ENCODE measurements at places on chromosomes 16 and 17. TPM values are rescaled to one million over a fixed set of nuclear protein-coding genes. Genes with fewer than 3 reads are reported as not detected.

DNA sequence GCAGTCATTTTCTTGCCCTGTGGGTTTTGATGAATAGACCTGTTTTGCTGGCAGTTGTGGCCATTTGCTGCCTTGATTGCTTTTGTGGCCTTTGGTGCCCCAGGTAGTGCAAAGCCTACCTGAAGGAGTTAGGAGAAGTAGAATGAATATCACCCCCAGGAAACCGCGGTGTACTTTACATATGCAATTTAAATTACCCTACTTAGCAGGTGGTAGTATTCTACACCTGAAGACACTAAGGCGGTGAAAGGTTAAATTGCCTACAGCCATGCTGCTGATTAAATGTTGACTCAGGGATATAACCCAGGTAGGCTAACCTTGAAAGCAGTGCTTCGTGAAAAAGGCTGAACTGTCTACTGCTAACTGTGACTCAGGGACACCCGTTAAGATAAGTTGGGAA lies 27.2 kb upstream of the WWOX start:
- DNase-seq, result no peak
- H3K4me1 ChIP-seq, result no peaks in the 10 kb centered on the region
- no peaks in the 10 kb centered on the region for H3K27me3 ChIP-seq
- H3K36me3 ChIP-seq, result no peaks in the 10 kb centered on the region
- no peak overlapping the region for H3K27ac ChIP-seq

GRCh38 chr17:66676421-66676820 lies 158.5 kb upstream of the CACNG5 start:
- no peaks in the 10 kb centered on the region for H3K36me3 ChIP-seq
- H3K4me1 ChIP-seq, result no peaks in the 10 kb centered on the region
- DNase-seq, result no peak
- H3K27me3 ChIP-seq, result no peaks in the 10 kb centered on the region

GRCh38 chr16:46830417-46830901 lies 521 bp downstream of the C16orf87 start:
- no peak for DNase-seq
- no peaks in the 10 kb centered on the region for H3K27me3 ChIP-seq
- H3K36me3 ChIP-seq, result no peaks in the 10 kb centered on the region
- peaks cover 7% of the 10 kb centered on the region for H3K4me1 ChIP-seq

- no peaks in the 10 kb centered on the region for H3K27me3 ChIP-seq
- H3K27ac ChIP-seq, result peak overlapping the region; percentile 27
- peaks cover 12% of the 10 kb centered on the region for H3K4me1 ChIP-seq
- DNase-seq, result no peak
These were observed 1.2 kb upstream of the ZMYND15 start for GRCh38 chr17:4738136-4739121.

DNA sequence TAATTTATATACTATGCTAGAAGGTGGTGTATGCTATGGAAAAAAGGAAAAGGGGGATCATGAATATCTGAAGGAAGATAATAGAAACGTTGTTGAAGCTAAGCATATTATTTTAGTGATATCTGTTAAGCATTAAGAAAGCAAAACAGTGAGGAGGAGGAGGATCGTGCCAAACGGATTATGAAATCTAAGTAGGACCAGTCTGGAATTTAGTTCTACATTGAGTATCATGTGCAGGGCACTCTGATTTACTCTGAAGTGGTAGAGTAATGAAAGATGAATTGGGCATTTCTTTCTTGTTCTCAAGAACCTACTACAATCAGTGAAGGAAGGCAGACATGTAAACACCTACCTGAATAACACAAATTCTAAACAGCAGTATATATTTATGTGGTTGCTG lies 195.3 kb downstream of the CYB561 start:
- DNase-seq, result no peak
- no peaks in the 10 kb centered on the region for H3K36me3 ChIP-seq
- peaks cover 20% of the 10 kb centered on the region for H3K4me1 ChIP-seq
- no peak overlapping the region for H3K27ac ChIP-seq
- no peaks in the 10 kb centered on the region for H3K27me3 ChIP-seq

- H3K27me3 ChIP-seq, result no peaks in the 10 kb centered on the region
- H3K4me1 ChIP-seq, result no peaks in the 10 kb centered on the region
These were observed 172.0 kb downstream of the IRF8 start for GRCh38 chr16:86070971-86071370.

DNA sequence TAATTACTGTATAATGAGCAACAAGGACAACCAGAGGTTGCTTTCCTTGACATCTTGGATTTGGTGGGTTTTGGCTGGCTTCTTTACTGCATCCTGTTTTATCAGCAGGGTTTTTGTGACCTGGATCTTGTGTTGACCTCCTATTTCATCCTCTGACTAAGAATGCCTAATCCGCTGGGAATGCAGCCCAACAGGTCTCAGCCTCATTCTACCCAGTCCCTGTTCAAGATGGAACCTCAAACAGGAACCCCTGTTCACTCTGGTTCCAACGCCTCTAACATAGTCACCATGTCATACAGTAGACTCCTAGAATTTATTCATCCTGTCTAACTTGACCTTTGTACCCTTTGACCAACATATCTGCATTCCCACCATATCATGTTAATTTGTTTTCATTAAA lies 183.8 kb upstream of the SOX9 start:
- H3K27me3 ChIP-seq, result no peaks in the 10 kb centered on the region
- no peaks in the 10 kb centered on the region for H3K36me3 ChIP-seq
- no peak overlapping the region for H3K27ac ChIP-seq
- DNase-seq, result no peak
- H3K4me3 ChIP-seq, result no peak overlapping the region

DNA sequence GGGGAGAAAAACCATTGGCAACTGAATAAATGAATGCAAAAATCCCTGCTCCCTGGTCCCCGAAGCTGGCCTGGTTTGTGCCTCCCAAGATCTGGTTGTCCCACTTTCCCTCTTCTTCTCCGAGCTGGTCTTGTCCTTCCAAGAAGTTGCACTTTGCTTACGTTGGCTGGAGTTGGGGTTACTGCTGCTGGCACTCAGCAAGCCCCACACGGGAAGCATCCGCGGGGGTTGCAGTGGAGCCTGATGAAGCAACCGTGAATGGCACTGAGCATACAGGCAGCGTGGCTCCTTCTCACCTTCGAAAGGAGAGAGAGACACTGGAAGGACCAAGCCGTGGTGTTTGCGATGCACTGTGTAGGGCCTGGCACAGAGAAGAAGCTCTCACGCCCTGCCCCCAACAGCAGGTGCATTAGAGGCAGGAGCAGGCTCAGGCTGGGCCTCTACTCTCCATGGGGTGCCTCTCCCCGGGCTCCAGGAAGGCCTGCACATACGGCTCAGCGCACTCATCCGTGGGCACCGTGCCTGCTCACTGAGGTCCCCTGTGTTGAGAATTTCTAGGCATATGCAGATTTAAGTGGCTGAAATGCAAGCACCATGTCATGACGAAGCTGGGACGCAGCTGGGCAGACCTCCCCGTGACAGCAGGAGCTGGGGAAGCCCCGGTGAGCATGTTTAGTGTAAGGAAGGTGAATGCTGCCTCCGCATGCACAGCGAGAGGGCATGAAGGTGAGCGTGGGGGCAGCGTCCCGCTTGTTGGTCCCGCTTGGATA lies 12.1 kb downstream of the CA5A start:
- no peaks in the 10 kb centered on the region for H3K36me3 ChIP-seq
- no peak overlapping the region for H3K4me3 ChIP-seq
- H3K4me1 ChIP-seq, result peaks cover 4% of the 10 kb centered on the region
- DNase-seq, result no peak
- H3K27ac ChIP-seq, result no peak overlapping the region

The SEPTIN12 gene
- not detected for total RNA-seq

The ARHGDIG gene
- not detected for total RNA-seq
